ENCODE measurements at places on chromosomes 11 and 22. TPM values are rescaled to one million over a fixed set of nuclear protein-coding genes. Genes with fewer than 3 reads are reported as not detected.
A peak's percentile ranks its signal among the peaks of the same experiment; 100 is the strongest.

KRTAP5-10 gene
- total RNA-seq: not detected

DGCR6 gene
- total RNA-seq: 14.6 TPM

DNA sequence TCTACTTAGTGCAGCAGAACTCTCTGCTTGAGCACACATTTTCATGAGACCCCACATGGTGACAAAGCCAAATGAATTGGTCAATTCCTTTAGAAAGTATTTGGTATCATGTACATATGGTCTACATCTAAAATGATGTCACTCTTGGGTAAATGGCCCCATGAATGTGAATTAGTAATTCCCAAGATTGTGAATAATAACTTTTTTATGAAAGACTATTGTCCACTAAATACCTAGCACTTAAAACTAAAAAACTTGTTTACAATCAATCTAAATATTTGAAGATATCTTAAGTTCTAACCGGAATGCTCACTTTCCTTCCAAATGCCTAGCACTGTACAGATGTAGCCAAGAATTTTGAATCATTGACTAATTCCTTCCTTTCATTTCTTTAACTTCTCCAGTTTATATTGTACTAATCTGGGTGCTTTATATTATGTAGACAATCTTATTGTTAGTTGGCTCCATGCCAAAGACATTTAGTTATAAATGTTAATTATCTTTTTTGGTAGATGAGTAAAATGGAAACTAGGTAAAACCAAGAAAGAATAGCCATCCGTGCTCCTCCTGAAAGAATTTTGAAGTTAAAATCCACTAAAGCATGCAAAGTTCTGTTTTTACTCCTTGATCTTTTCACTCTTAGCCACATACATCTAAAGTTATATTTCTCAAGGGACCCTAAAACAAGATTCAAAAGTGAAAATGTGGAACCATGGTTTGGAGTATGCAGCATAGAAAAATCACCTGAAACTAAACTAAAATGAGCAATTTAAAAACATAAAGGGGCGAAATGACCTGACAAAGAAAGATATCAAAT, 145.0 kb upstream of the ARHGAP20 start:
- H3K4me3 ChIP-seq: no peak overlapping the region
- no peaks in the 10 kb centered on the region for H3K4me1 ChIP-seq
- H3K36me3 ChIP-seq: no peaks in the 10 kb centered on the region
- H3K27ac ChIP-seq: no peak overlapping the region

DNA sequence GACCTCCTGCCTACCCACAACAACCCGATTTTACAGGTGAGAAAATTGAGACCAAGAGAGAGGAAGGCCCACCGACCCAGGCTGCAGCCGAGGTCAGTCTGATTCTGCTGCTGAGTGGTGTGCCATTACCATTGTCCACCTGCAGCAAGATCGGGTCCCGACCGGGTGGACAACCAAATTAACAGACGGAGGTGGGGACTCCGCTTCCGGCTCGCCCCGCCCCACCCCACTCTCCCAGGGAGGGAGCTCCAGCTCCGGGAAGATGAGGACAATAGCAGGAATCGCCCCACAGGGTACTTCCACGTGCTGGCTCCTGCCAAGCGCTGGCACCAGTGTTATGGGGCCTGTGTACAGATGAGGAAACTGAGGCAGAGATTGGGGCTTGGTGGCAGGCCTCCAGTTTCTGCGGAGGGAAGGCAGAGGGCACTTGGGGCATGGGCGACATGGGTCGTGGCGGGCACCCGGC, 425 bp upstream of the KDELR3 start:
- peak overlapping the region; percentile 20 for H3K4me3 ChIP-seq
- peaks cover 11% of the 10 kb centered on the region for H3K4me1 ChIP-seq
- no peaks in the 10 kb centered on the region for H3K36me3 ChIP-seq
- H3K27me3 ChIP-seq: peaks cover 25% of the 10 kb centered on the region
- no peak for DNase-seq

FOLR3 gene
- total RNA-seq: not detected

RAG2 gene
- total RNA-seq: not detected

TCN1 gene
- total RNA-seq: not detected

PNPLA3 gene
- total RNA-seq: not detected

PNPLA5 gene
- not detected for total RNA-seq

DNA sequence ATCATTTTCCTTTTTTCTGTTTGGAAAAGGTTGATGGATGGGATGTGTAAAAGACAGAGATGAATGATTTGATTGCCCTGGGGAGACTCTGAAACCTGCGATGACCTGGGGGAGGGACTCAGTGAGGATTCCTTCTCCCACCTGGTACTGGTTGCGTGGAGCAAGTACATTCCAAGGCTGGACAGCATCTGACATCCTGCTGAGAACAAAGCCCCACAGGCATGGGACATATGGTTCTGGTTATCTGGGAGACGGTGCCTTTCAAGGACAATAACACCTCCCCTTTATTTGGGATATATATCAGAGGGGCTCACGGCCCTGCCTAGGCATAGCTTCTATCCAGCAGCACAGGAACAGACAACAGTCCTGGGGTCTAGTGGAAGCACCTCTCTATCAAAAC, 527.8 kb downstream of the METTL15 start:
- no peaks in the 10 kb centered on the region for H3K36me3 ChIP-seq
- H3K4me3 ChIP-seq: no peak overlapping the region
- H3K4me1 ChIP-seq: no peaks in the 10 kb centered on the region

MRGPRX3 gene
- not detected for total RNA-seq

GRCh38 chr22:19055801-19056200, 66.4 kb downstream of the DGCR2 start:
- no peaks in the 10 kb centered on the region for H3K4me1 ChIP-seq
- no peaks in the 10 kb centered on the region for H3K27me3 ChIP-seq
- H3K4me3 ChIP-seq: no peak overlapping the region
- no peak overlapping the region for H3K27ac ChIP-seq
- peaks cover 79% of the 10 kb centered on the region for H3K36me3 ChIP-seq
- DNase-seq: no peak
